Activated naive CD4-positive, alpha-beta T cell treated with anti-CD3 and anti-CD28 coated beads, Interleukin-2, amount 10 ng/mL, durations not matched to agents 5 hours and 36 hours (primary cell): ENCODE measurements at places on chromosomes 3 and 15. TPM values are rescaled to one million over a fixed set of nuclear protein-coding genes. Genes with fewer than 3 reads are reported as not detected.

The PLS1 gene
- total RNA-seq, result 2.2 TPM

The STRIT1 gene
- not detected for total RNA-seq

The ST8SIA2 gene
- total RNA-seq, result not detected

The ZIC1 gene
- not detected for total RNA-seq

The CIDEC gene
- total RNA-seq, result not detected

The GOLGA8K gene
- 0.29 TPM for total RNA-seq

The MEIS2 gene
- total RNA-seq, result not detected

The AGBL1 gene
- not detected for total RNA-seq

The MKRN3 gene
- total RNA-seq, result 5.7 TPM

The GADL1 gene
- not detected for total RNA-seq

The NRG4 gene
- total RNA-seq, result not detected

The ERICH6 gene
- 0.48 TPM for total RNA-seq

The ARHGEF26 gene
- total RNA-seq, result 0.10 TPM

The ARGFX gene
- not detected for total RNA-seq

The SLC30A4 gene
- total RNA-seq, result 3.6 TPM

The NEK10 gene
- total RNA-seq, result 0.75 TPM

The C3orf18 gene
- 39.0 TPM for total RNA-seq

The SAMD7 gene
- total RNA-seq, result not detected

The MCTP2 gene
- 17.0 TPM for total RNA-seq
